Left renal pelvis (tissue), 4 donors: ENCODE measurements at places on chromosomes 4 and X.

DNA sequence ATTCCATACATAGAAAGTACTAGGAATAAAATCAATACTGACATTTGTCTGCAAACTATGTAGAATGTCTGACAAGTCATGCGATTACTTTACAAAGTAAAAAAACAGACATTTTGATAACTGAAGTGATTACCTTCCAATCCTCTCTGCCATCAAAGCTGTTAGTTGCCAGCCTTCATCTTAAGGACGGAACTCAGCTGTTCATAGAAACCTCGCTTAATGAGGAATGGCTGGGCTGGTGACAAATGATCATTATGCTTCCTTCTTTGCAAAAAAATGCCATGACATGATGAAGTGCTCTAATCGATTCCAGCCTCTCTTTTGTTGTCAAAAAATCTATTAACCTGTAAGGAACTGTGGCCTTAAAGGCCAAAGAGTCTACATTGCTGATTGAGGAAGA is 1214.9 kb upstream of the IGFBP7 start:
- no peak for DNase-seq

- no peak for DNase-seq
Observed at GRCh38 chr4:152099061-152099425, 338.2 kb upstream of the GATB start.

DNA sequence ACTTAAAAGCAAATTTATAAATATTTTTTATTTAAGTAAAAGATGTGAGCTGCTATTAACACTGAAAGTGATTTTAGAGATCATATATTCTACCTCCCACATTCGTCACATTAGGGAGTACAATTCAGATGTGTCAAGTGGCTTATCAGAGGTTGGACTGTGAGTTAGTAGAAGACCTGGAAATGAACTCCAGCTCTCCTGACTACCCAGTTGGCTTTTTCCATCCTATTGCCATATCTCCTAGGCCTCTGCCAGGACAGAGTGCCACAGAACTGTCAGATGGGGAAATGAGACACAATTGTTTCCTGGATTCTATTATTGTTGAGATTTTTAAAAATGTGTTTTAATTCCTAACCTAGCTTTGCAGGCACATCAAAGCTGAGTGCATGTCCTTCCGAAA is 634.1 kb upstream of the MAGEB2 start:
- DNase-seq: no peak

- DNase-seq: no peak
Observed at GRCh38 chr4:102735582-102735981, 25.2 kb downstream of the MANBA start.

GRCh38 chr4:55561889-55562288 is 15.2 kb upstream of the CLOCK start:
- DNase-seq: no peak

- DNase-seq: no peak
Observed at GRCh38 chr4:92421920-92422319, 118.2 kb downstream of the GRID2 start.

DNA sequence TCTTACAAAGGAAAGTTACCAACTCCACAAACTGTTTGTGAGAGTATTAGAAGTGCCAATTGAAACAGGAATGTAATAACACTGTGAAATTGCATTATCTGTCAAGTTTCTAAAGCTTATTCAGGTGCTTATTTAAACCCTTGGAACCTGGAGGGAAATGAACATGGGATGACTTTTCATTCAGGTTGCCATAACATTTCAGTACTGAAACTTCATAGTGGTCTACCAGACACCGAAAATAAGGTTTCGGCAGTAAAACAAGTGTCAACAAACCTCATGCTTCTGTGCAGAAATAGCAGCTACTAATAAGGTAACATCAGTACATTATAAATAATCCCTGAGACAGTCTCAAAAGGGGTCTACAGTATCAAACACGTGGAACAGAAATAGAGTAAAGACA is 890.7 kb upstream of the INTU start:
- no peak for DNase-seq

GRCh38 chr4:74374561-74375327 is 9.8 kb downstream of the EREG start:
- DNase-seq: no peak

- DNase-seq: no peak
Observed at GRCh38 chr4:74531963-74532794, 87.2 kb downstream of the AREG start.

GRCh38 chr4:187258651-187259401 is 535.2 kb upstream of the FAT1 start:
- DNase-seq: no peak

DNA sequence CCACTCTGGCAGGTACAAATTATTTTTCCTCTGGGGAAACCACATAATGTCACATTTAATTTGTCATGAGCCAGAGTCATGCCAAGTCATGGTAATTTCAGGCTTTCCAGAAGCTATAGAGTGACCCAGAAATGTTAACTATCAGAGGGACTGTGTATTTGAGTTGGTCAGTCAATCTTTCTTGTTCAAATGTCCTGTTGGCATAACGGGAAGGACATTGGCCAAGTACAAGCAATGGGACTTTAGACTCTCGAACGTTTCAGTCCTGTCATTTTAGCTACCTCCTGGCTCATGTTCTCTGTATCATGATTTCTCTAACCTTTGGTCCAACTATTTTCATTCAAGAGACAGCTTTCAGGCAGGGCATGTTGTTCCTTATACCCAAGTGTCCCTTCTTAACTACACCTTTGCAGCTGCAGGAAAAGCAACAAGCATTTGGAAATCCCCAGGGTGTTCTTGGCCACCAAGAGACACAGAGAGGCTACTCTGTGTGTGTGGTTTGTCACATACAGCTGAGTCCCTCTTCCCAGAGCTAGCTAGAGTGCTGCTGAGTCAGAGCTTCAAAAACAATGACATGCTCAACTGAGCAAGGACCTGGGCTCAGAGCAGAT is 142.6 kb downstream of the EGF start:
- no peak for DNase-seq

DNA sequence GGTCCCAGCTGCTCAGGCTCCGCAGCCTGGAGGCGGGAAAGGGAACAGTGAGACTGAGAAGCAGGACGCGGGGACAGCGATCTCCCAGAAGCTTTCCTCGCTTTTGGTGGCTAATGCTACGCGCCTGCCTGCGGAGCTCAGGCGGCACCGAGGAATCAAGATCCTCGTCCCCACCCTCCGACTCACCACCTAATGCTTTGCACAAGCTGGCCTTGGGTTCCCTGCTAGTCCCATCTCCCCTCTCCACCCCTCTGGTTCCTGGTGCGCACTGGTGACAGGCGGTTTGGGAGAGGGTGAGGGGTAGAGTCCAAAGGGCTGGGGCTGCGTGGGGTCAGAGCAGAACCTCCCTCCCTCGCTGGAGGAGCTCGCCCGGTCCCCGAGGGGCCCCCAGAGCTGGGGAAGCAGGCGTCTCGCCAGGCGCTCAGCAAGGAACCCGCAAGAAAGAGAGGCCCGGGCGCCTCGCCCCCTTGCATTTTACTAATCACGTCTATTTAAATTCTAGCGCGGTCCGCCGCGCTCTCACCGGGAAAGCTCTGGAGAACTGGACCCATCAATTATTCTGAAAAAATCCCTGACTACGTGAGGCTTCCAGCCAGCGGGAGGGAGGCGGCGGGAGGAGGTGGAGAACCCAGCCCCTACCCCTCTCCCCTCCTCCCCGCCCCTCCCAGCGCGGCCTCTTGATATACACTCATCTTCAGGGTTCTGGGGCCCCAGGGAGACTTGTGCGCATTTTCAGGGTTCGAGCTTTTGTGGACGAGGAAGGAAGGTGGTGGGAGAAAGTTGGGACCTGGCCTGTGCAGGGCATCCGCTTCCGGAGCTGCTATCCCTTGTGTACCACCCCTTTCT is 9.1 kb downstream of the POU4F2 start:
- DNase-seq: no peak

GRCh38 chr4:152983774-152984411 is 47.8 kb downstream of the FHDC1 start:
- DNase-seq: no peak

DNA sequence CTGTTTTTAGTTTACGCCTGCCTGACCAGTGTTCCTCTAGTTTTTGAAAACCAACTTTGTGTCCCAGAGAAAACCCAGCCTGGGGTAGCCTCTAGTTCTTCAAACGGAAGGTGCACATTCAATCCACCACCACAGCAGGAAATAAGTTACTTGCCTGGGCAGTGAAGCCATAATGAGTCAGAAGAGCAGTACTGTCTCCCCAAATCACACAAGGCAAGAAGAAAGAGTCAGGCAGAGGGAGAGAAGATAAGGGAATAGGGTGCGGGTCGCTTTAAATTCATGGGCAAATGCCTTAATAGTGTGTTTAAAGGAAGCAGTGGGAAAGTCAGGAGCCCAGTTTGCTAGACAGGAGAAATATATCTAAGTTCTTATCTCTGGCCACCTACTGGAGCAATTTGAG is 333.8 kb upstream of the GRIA3 start:
- DNase-seq: no peak

GRCh38 chrX:9577555-9577954 is 112.7 kb downstream of the TBL1X start:
- no peak for DNase-seq

- DNase-seq: no peak
Observed at GRCh38 chr4:3683744-3684421, 82.3 kb upstream of the ADRA2C start.

DNA sequence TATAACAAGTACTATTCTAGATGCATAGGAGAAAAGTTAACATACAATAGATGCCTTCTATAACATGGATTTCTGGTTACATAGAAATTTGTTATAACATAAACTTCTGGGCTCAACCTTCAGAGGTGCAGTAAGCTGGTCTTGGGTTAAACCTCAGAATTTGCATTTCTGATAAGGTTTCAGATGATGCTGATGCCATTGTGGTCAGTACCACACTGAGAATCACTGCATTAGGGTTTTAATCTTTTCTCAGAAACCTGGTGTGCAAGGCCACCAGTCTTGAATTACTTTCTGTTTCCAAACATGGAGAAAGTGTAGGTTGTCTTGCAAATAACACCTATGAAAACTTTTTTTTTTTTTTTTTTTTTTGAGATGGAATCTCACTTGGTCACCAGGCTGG is 146.2 kb downstream of the SPOCK3 start:
- DNase-seq: no peak

- no peak for DNase-seq
Observed at GRCh38 chr4:132108784-132109183, 1040.3 kb upstream of the PCDH10 start.

GRCh38 chr4:126051689-126052424 is 737.1 kb downstream of the FAT4 start:
- DNase-seq: no peak

DNA sequence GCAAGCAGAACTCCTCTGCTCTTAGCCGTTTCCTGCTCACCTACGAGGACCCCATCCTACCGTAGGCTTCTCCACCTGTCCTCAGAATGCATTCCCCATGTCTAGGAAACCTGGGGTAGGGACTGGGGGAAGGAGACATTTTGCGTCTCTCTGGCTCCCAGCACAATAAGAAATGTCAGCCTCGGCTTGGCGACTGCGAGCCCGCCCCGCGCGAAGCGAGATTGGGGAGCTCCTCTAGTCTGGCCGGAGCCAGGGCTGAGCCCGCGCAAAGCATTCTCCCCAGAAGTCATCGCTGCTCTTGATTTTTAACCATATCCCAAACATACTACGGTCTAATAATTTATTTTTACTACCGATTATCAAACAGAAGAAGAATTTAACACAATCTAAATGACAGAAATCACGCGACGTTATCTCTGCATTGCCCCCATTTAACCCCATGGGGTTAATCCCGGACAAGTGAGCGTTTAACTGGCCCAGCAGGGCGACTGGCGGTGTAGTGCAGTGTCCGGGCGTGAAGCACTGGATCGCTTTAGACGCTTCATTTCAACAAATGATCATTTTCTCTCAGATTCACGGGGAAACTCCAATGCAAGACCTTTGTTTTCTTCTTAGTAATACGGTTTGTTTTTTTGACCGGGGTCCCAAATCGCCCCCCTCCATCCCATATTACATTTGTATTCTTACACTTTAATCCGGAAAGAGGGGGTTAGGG is 8.0 kb upstream of the PITX2 start:
- no peak for DNase-seq

DNA sequence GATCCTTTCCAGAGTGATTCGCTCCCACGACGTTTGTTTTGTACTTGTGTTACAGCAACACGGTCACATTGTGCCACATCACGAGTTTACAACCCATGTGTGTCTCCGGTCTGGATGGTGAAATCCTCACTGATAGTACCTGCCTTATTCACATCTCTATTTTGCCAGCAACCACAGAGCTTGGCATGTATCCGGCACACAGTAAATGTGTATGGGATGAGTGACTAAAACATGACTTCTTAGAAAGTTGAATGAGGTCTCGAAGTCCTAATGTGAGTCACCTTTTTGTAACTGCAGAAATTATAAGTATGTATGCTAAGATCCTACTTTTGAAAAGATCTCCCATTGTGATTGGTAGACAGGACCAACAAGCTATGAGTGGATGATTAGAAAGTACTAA is 7.5 kb downstream of the STOX2 start:
- no peak for DNase-seq

DNA sequence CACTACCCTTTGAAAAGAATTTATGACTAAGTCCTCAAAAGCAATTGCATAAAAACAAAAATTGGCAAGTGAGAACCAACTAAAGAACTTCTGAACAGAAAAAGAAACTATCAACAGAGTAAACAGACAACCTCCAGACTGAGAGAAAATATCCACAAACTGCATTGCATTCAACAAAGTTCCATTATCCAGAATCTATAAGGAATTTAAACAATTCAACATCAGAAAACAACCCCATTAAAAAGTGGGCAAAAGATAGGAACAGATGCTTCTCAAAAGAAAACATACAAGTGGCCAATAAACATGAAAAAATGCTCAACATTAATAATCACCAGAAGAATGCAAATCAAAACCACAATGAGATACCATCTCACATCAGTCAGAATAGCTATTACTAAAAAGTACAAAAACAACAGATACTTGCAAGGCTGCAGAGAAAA is 130.2 kb downstream of the GASK1B start:
- no peak for DNase-seq

- DNase-seq: no peak
Observed at GRCh38 chr4:148874331-148874730, 432.1 kb upstream of the NR3C2 start.

DNA sequence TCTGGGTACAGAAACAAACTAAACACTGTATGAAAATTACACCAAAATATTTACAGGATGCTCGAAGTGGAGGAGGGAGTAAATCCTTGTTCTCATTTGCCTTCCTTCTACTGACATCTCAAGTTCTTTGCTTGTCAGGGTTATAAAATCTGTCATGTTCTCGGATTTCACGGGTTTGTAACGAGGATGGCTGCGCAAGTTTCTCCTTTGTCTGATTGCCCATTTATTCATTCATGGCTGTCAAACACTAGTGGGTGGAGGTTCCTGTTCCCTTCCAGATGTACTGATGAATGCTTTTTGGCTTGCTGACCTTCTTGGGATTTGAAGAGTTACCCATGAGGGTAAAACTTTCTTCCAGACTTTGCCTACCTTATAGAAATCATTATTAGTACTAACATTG is 206.9 kb downstream of the SPCS3 start:
- DNase-seq: peak; percentile 6

DNA sequence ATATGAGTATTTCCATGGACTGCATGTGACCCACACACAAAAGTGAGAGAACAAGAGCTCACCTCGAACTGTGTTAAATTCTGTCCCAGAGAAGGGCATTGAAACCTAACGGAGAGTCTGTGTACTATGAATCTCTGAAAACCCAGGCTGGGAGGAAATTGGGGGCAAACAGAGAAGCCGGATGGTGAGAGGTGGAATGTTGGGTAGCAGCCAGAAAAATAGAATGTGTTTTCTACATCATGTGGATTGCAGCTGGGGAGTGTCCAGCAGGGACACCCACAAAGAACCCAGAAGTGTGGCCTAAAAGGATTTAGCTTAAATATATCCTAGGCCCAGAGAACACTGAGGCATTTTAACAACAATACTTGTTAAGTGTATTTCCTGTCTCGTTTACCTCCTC is 38.6 kb downstream of the MND1 start:
- DNase-seq: no peak

- DNase-seq: no peak
Observed at GRCh38 chr4:173019664-173020063, 148.9 kb upstream of the GALNT7 start.
